ENCODE measurements at places on chromosomes 5 and 9.

GRCh38 chr5:156913719-156914370 lies 49.2 kb downstream of the TIMD4 start:
- peak; percentile 20 for DNase-seq

DNA sequence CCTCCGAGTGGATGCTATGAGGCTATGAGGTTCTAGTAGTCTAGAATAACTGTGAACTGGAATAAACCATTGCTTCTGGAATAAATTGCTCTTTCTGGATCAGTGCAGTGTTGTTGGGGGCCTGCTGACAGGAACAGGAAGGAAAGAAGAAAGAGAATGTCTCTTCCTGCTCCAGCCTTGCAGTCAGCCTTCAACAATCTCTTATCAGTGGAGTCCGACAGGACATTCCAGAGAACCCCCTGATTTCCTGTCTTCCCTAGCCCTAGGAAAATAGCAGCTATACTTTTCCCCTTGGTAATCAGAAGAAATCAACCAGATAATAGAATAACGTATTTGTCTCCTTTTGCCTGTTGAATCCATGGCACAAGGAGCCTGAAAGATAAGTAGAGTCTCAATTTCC lies 55.4 kb downstream of the WDR36 start:
- DNase-seq, result no peak

- DNase-seq, result no peak
Measured at GRCh38 chr5:153258469-153258868, 232.0 kb upstream of the GRIA1 start.

- no peak for DNase-seq
Measured at GRCh38 chr5:39013938-39014337, 60.3 kb downstream of the RICTOR start.

DNA sequence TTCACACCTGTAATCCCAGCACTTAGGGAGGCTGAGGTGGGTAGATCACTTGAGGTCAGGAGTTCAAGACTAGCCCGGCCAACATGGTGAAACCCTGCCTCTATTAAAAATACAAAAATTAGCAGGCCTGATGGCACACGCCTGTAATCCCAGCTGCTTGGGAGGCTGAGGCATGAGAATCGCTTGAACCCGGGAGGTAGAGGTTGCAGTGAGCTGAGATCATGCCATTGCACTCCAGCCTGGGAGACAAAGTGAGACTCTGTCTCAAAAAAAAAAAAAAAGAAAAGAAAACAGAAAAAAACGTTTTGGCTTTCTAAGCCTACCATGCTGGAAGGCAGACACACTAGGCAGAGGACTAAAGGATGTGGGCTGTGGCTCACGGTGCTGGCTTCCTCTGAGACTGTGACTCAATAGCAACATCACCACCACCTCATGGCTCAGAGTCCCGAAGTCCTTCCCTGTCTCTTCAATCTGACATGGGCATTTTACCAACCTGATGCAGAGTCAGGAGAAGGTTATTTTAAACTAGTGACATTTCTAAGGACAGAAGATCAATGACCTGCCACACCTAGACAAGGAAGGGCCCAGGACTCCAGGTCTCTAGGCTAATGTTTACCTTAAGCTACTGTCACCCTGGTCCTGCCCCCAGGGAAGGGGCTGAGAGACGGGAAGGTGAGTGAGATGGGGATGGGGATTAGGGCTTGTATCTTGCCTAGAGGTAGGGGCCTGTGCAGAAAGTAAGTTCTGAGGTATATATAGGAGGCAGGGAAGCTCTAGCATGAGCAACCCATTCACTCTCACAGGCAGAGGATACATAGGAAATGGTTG lies 3.7 kb downstream of the ECSCR start:
- peak; percentile 89 for DNase-seq

GRCh38 chr5:31984691-31985090 lies 189.4 kb downstream of the GOLPH3 start:
- no peak for DNase-seq

GRCh38 chr5:133292300-133292699 lies 240.5 kb downstream of the HSPA4 start:
- DNase-seq, result no peak

- DNase-seq, result no peak
Measured at GRCh38 chr9:134657666-134658377, 16.2 kb downstream of the COL5A1 start.

- no peak for DNase-seq
Measured at GRCh38 chr9:127030814-127031740, 91.4 kb downstream of the ANGPTL2 start.

- peak; percentile 51 for DNase-seq
Measured at GRCh38 chr9:133374612-133375115, 1.2 kb downstream of the SURF4 start.

DNA sequence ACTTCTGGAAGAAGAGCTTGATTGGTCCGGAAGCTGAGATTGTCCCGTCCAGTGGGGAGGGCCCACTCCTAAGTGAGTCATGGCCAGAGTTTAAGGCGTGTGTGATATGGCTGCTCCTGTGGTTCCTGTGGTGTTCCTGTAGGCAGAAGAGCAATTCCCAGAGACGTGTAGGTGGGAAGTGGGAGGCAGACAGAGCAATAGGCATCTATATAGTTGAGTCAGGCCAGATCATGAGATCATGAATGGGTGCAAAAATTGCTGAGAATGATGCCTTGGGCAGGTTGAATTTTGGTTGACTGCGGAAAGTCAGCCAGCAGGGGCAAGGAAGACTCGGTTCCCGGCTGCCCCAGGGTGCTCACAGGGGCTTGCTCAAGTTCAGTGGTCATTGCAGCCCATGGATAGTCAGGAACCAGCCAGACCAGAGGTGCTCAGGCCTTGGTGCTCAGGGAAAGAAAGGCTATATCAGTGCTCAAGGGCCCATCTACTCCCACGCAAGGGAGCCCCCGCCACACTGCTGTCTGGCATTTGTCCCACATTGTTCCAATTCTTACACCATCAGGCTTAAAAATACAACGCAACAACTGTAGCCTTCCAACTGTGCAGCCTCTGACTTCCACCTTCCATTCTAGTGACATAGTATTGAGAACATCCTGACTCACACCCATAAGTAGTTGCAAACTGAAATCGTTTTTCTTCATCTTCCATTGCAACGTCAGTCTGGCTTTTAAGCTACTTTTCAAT lies 21.0 kb upstream of the GSN start:
- DNase-seq, result no peak

- no peak for DNase-seq
Measured at GRCh38 chr5:91329283-91329682, 53.8 kb downstream of the ARRDC3 start.

DNA sequence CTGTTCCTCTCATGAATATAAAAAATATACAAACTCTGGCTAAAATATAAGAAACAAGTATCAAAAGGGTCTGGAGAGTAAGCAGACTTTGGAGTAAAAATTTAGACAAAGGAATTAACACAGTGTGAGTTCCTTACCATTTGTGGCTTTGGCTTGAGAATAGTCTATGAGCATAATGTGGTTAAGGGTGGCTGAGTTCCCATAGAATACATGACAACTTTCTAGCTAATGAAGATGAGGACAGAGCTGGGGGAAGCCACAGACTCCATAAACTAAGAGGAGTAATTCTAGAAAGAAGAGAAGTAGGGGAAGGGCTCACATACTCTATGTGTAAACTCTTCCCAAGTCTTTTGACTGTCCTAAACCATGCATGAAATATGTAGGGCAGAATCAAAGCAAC lies 79.4 kb downstream of the CAAP1 start:
- DNase-seq, result no peak

DNA sequence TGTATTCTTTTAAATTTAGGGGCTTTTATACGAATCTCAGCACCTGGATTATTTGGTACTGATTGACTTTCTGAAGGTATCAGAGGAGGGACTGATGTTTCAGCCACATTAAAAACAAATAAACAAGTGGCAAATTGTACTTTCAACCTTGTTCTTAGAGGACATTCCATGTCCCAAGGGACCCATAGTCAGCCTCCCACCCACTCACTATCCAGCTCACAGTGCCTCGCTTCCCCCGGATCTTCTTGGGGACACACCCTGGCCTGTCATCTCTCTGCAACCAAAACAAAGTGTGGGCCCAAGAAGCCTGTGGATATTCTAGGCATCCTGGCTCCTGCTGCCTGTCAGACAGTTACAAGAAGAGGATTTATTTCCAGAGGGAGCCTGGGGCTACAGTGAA lies 8.8 kb upstream of the BOD1 start:
- DNase-seq, result no peak

- DNase-seq, result no peak
Measured at GRCh38 chr5:71786337-71787055, 67.4 kb downstream of the CARTPT start.

DNA sequence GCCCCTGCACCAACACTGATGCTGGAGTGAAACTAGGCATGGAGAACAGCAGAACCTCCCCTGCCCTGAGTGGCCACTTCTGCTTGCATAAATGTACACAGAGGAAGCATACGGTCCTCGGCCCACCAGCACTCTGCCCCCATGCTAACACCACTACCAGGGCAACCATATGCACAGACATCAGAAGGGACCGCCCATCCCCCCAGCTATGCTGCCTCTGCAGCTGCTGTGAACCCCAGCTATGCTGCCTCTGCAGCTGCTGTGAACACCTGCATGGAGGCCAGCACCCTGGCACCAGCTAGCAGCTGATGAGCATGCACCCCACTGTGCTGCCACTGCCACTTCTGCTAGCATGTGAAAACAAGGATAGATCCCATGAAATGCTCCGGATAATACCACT lies 250.3 kb downstream of the TUSC1 start:
- DNase-seq, result no peak

- DNase-seq, result no peak
Measured at GRCh38 chr5:158923799-158924551, 175.7 kb downstream of the EBF1 start.

- no peak for DNase-seq
Measured at GRCh38 chr5:57299986-57300385, 126.1 kb downstream of the GPBP1 start.

- peak; percentile 20 for DNase-seq
Measured at GRCh38 chr9:104927216-104927911, 591 bp downstream of the ABCA1 start.

- no peak for DNase-seq
Measured at GRCh38 chr5:2746561-2747032, 4.9 kb downstream of the IRX2 start.

GRCh38 chr9:89940625-89941024 lies 335.8 kb downstream of the GADD45G start:
- DNase-seq, result no peak

DNA sequence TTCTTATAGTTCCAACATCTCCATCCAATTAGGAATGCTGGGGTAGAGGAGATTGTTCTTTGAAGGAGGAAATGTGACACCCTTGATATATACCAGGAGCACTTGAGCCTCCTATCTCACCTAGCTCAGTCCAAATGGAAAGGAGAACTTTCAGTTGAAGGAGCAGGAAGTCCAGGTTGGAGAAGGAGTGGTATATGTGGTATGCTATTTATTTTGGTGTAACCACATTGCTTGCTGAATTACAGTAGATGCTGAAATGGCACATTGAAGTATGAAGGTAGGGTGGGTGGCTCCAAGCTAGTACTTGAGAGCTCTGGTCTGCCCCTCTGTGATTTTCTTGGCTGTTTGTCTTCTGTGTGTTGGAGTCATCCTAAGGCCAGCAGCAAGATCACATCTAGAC lies 6.1 kb downstream of the CSNK1G3 start:
- DNase-seq, result no peak

DNA sequence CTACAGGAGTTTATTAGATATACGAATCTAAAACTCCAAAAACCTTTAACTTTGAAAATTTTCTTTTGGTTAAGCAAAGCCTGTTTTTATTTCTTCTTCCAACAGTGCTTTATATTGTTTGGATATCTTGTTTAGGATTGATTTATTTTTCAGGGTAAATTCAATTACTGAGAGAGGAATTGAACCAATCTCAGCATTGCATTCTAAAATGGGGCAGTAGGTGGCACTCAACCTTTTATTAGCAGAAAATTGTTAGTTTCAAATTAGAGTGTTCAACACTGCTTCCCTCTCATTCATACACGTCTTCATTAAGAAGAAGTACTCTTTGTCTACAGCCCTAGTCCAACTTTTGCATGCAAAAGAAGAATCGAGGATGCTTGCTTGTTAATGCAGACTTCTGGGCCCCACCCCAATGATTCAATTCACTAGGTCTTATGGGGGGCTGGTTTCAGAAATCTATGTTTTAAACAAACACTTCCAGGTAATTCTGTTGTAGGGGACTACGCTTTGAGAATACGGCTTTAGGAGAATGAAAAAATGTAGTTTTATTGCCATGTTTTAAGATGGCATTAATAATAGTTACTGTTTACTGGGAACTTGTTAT lies 26.6 kb downstream of the MRPL22 start:
- no peak for DNase-seq

- peak; percentile 33 for DNase-seq
Measured at GRCh38 chr9:95506678-95507463, 9.9 kb downstream of the PTCH1 start.

All from central memory CD4-positive, alpha-beta T cell (primary cell).